ENCODE measurements at places on chromosomes 6 and 20.
A peak's percentile ranks its signal among the peaks of the same experiment; 100 is the strongest.

- no peak for DNase-seq
These were observed 70.0 kb downstream of the HDDC2 start for GRCh38 chr6:125231574-125232343.

DNA sequence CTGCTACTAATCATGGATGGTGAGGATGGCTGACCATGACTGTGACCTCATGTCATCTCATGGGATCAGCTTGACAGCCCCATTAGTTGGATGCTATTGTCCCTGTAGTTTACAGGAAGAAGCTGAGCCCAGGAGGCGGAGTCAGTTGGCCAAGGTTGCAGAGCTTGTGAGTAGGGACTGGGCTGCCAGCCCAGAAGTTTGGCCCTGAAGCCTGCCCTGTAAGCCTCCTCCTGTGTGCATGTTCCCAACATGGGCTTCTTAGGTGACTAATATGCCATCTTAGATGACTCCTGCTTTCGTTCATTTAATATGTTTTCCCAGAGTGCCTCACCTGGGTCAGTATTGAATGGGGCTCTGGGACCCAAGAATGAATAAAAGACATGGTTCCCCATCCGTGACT is 6.9 kb downstream of the EDN3 start:
- no peak for DNase-seq

DNA sequence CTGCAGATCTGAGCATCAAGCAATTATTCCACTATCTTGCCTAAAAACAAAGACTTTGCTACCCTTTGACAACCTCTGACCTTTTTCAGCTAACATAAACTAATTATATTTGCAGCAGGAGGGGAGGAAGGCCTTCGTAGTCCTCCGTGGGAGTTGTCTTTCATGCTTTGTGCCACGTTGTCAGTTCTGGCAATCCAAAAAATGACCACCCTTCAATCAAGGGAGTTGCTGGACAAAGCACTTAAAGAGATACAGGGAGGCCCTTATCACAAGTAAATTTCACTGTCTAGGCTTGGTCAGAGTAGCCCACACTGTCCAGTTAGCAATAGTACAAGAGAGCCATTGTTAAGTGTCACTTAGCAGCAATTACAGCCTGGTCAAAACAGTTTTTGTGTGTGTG is 578.9 kb downstream of the HAO1 start:
- no peak for DNase-seq

DNA sequence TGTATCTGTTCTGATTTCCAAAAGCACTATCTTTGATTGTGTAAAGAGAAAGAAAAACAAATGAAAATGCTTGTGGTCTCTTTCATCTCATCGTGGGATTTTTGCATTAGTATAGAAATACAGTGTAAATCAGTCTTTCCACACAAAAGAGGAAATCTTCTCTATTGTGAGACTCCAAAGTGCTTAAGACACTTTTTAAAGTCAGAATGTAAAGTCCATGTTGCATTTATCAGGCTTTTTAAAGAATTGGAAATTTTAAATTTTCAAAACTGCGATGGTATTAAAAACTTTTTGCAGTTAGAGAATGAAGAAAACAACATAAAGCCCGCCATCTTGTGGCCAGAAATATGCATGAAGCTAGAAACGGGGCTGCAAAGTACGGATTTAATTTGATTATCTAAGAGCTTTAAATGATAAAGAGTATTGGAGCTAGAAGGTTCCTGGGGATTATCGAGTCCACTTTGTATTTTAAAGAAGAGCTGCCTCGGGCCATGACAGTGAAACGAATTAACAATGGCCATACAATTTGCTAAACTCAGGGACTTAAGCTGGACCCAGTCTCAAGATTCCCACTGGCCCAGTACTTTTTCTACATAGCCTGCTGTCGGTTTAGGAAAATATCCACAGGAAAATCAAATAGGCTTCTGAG is 339.6 kb downstream of the ARHGAP18 start:
- peak; percentile 39 for DNase-seq
